ENCODE measurements at places on chromosomes 7 and 10. TPM values are rescaled to one million over a fixed set of nuclear protein-coding genes. Genes with fewer than 3 reads are reported as not detected.

CCDC7 gene
- total RNA-seq, result 8.9 TPM

TFR2 gene
- total RNA-seq, result 4.2 TPM

TBC1D12 gene
- total RNA-seq, result 0.33 TPM

OR2A1 gene
- not detected for total RNA-seq

DNA sequence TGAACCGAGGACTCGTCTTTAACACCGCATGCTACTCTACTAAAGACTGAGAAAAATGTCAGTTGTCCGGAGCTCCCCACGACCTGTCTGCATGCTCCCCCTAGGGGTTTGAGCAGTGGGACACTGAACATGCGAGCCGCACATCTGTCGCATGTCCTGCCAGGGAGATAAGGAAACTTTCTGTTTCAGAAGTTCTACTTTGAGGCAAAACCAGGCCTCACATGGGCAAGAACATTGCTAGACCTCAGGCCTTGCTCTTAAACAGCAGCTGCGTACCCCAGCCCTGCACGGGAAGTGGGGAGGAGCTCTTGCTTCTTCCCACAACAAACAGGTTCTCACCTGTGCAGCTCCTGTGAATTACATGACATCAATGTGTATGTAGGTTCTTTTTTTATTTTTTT lies 30.3 kb upstream of the HERPUD2 start:
- H3K27ac ChIP-seq, result no peak overlapping the region
- DNase-seq, result peak; percentile 46
- H3K4me1 ChIP-seq, result peaks cover 60% of the 10 kb centered on the region

DNA sequence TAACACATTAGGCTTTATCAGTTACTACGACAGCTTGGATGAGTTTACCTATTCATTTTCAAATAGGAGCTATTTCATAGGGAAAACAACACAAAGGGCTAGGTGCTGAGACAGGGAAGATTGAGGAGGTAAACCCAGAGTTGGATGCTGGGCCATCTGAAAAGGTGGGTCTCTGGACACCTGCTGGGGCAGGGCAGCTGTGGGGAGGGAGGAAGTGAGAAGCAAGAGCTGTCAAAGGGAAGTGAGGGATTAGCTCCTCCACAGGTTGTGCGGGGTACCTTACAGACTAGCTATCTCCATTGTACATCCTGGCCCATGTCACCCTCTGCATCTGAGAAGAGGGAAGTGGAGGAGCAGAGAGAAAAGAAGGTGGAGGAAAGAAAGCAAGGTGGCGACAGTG lies 48.9 kb downstream of the BLNK start:
- no peak for DNase-seq
- H3K27ac ChIP-seq, result no peak overlapping the region

GRCh38 chr10:99682752-99683151 lies 23.4 kb downstream of the ENTPD7 start:
- H3K4me3 ChIP-seq, result no peak overlapping the region
- H3K4me1 ChIP-seq, result no peaks in the 10 kb centered on the region
- peaks cover 10% of the 10 kb centered on the region for H3K36me3 ChIP-seq
- no peak overlapping the region for H3K27ac ChIP-seq
- no peak for DNase-seq
- no peaks in the 10 kb centered on the region for H3K27me3 ChIP-seq

- no peak overlapping the region for H3K4me3 ChIP-seq
- no peak for DNase-seq
- no peak overlapping the region for H3K27ac ChIP-seq
- H3K36me3 ChIP-seq, result peaks cover 83% of the 10 kb centered on the region
- H3K4me1 ChIP-seq, result no peaks in the 10 kb centered on the region
Measured at GRCh38 chr10:13184730-13185514, 23.6 kb downstream of the MCM10 start.

All from activated naive CD4-positive, alpha-beta T cell treated with anti-CD3 and anti-CD28 coated beads for 36 hours (primary cell).